Dermis microvascular lymphatic vessel endothelial cell (primary cell): ENCODE measurements at places on chromosomes 12 and 14.

- no peak for DNase-seq
These were observed 11.5 kb downstream of the ARHGEF40 start for GRCh38 chr14:21081521-21082142.

- peak; percentile 64 for DNase-seq
These were observed 25.7 kb downstream of the METTL25 start for GRCh38 chr12:82383930-82384552.

GRCh38 chr12:99960311-99960710, 24.4 kb downstream of the ANKS1B start:
- DNase-seq: peak; percentile 68

- DNase-seq: no peak
These were observed 49.1 kb upstream of the MEG3 start for GRCh38 chr14:100776681-100777365.

DNA sequence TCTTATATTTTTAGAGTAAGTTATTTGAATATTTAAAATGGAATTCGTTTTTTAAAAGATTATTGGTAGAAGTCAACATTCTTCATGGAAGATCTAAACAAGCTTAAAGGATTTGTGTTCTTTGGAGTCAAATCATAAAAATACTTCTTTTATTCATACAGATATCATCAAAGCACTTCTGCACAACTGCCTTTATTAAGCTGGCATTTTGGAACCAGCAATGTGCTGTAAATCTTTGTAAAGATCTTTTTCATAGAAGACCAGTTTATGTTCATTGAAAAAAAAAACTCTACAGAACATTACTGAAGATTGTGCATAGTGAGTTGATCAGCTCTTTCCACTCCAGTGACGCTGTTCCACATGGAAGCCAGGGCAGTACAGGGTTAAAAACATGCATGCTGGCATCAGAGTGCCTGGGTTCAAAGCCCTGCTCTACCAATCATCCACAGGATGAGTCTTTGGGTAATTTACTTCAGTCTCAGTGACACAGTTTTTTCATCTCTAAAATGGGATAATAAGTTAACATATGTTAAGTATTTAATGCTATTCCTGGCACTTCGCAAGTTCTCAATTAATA, 109.6 kb upstream of the SLC38A4 start:
- DNase-seq: no peak

GRCh38 chr14:78725086-78725485, 554.9 kb downstream of the NRXN3 start:
- no peak for DNase-seq

DNA sequence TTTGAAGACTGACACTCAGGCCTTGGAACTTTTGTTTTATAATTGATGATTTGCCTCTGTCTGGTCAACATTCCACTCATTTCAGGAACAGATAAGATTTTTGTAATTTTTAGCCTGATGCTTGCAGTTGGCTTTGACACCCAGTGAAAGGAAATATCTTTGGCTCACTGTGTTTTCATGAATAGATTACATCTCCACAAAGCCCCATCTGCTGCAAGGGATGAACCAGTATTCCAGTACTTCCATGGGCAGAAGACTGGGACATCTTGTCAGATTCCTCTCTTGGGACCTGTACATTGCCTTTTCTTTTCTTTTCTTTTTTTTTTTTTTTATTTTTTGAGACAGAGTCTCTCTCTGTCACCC, 28.4 kb downstream of the GSG1 start:
- no peak for DNase-seq

GRCh38 chr12:70648831-70649230, 11.6 kb upstream of the PTPRB start:
- DNase-seq: peak; percentile 83

DNA sequence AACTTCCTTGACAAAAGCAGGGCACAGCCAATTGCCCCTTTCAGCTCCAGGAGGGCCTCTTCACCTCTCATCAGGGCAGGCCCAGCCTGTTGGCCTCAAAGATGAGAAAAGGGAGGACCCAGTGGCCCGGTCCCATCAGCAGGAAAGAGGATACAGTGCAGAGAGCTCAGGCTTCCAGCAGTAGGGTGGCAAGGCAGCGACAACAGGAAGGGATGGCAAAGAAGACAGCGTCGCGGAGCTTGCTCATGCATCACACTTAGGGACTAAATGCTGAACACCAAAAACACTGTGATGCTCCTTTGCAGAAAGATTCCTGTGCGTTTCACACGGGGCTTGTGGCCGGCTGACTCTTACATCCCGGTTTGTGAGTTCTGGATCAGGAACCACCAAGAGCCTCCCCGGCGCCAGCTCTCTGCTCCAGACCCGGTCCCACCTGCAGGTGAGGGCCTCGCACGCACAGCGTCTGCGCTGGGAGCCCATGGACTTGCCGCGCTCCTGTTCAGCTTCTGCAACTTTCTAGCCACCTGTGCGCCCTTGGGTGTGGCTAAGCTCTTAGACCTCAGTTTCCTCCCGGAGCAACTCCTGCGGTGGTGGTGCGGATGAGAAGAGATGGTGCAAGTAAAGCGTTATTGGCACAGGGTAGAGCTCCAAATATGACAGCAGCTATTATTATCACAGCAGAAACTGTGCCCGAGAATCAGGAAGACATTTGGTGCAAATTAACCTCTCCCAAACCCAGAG, 15.3 kb upstream of the BCL7A start:
- DNase-seq: no peak

GRCh38 chr12:70883855-70884254, 36.7 kb downstream of the PTPRR start:
- DNase-seq: no peak

DNA sequence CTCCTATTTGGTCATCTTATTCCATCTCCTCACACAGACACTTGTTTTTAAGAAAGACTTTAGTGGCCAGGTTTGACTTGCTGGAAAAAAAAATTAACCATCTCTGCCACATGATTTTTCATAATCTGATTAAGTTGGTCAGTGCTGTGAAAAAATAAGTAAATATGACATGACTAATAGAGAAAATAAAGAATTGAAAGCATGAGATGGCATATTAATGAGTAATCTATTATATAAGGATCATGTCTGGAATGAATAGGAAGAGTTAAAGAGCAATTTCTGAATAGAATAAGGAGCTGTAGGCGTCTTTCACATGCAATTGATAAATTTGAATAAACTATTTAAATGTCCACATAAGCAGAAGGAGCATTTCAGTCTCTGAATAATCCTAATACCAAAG, 12.2 kb upstream of the SLCO1B1 start:
- DNase-seq: no peak

DNA sequence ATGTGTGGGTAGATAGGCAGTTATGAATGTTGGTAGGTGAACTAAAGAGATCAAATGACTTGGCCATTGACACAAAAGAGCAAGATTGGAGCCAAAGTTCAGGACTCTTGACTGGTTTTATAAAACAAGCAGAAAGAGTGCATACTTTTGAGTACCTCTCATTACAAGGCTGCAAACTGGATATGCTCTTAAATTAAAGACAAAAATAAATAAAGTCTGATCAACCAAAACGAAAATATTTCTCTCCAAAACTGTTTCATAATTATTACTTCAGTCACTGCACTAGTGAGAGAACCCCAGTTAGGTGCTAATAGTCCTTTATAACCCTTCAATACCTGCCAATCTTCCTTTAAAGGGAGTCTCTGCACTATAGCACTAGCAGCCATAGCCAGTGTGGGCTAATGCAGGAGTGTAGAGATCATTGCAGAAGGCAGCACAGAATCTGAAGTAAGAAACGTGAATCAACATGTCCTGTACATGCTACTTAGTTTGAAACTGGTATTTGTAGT, 147.1 kb downstream of the FOXA1 start:
- no peak for DNase-seq

DNA sequence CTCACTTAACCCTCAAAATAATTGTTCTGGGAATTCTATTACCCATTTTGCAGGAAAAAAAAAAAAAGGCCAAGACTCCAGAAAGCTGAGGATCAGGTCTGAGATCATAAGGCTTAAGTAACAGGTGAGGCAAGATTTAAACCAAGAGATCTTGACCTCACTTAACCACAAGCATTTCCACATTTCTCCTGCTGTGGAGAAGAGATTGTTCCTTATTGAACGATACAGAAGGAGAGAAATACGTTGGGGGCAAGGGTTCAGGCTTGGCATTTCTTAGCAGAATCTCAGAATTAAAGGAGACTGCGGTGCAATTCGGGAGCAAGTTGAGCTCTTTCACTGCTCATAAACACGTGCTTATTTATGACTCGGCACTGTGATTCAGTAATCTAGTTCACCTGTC, 885.3 kb upstream of the TMEM132C start:
- DNase-seq: no peak

DNA sequence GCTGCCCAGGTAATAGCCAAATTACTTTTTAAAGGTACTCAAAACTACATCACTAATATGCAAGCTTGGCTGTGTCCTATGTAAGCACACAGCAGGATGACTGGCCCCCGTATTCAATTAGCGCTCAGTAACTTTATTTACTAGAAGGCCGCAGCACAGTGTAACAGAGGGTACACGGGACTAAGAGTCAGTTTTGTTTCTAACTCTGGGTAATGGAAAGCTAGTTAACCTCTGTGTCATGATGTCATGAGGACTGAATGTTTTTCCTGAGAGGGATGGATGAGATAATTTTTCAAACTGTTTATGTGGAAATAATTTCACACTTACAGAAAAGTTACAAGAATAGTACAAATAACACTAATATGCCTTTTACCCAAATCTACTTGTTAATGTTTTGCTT, 27.1 kb downstream of the GALNT4 start:
- DNase-seq: peak; percentile 20

DNA sequence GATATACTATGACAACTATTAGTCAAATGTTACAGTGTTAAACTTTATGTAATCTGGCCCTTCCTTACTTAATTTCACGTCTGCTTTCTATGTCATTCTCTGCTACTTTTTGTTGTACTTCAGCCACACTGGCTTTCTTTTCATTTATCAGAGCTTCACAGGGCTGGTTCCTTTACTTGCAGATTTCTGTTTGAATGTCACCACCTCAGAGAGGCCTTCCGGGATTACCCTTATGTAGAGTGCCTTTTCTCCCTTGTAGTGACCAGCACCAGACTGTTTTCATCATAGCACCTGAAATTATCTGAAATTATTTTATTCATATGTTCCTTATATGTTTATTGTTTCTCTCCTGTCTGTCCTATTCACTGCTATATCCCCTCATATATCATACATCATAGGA, 75.4 kb downstream of the TAOK3 start:
- no peak for DNase-seq
